ENCODE measurements at places on chromosomes 16 and 17.

DNA sequence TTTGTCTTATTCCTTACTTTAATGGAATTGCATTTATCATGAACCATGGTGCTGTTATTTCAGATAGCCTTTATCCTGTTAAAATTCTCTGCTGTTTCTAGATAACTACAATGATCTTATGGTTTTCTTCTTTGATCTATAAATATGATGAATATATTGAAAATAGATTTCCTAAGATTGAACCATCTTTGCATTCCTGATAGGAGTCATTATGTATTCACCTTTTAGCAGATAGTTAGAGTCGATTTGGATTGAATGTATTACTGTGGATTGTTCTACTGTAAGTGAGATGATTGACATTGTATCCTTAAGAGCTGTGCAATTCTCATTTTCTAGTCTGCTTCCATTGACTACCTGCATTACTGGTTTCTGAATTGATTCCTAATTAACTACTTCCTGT, 165.0 kb upstream of the CACNG3 start:
- no peak for DNase-seq

GRCh38 chr17:60393840-60394723, 2.1 kb upstream of the USP32 start:
- DNase-seq = no peak

DNA sequence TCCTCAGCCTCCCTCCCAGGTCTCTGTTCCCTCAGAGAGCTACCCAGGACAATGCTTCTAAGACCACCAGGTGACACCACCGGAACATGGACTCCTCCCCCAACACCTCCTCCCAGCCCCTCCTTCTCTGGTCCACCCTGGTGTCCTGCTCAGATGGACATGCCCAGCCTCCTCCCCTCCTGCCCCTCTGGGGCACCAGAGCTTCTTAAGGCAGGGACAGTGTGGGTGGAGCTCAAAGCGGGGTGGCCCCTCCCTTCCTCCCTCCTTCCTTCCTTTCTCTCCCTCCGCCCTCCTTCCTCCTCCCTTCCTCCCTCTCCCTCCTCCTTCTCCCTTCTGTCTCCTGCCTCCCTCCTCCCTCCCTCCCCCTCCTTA, 22.7 kb downstream of the TRPV3 start:
- peak; percentile 50 for DNase-seq

GRCh38 chr16:19396555-19397011, 21.1 kb upstream of the TMC5 start:
- no peak for DNase-seq

- no peak for DNase-seq
Measured at GRCh38 chr17:1584167-1584566, 21.6 kb upstream of the PITPNA start.
